ENCODE measurements at places on chromosomes 3 and 15.

- no peak for DNase-seq
Observed at GRCh38 chr3:162780313-162780712, 1283.7 kb downstream of the OTOL1 start.

DNA sequence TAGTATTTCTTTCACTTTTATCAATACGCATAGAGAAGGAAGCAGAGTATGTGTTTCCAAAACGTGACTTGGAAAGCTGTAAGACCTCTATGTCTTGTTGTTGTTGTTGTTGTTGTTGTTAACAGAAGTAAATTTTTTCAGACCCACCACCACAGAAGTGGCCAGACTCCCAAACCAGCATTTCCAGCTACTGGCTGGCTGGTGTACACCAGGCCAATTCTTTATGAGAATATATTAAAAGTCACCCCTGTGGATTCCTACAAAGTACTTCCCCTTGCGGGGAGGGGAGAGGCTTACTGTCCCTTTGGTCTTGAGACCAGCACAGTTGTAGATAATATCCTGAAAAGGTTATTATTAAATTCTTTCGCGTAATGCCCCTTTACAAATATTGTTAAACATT, 1.6 kb upstream of the FOXP1 start:
- no peak for DNase-seq

- DNase-seq, result peak; percentile 7
Observed at GRCh38 chr15:40985541-40986330, 32.5 kb downstream of the CHAC1 start.

- peak; percentile 96 for DNase-seq
Observed at GRCh38 chr3:120448756-120449155, 2.0 kb downstream of the FSTL1 start.

- peak; percentile 99 for DNase-seq
Observed at GRCh38 chr3:184568924-184569829, 7.6 kb downstream of the EPHB3 start.

- DNase-seq, result no peak
Observed at GRCh38 chr3:87968668-87969067, 90.1 kb downstream of the CGGBP1 start.

DNA sequence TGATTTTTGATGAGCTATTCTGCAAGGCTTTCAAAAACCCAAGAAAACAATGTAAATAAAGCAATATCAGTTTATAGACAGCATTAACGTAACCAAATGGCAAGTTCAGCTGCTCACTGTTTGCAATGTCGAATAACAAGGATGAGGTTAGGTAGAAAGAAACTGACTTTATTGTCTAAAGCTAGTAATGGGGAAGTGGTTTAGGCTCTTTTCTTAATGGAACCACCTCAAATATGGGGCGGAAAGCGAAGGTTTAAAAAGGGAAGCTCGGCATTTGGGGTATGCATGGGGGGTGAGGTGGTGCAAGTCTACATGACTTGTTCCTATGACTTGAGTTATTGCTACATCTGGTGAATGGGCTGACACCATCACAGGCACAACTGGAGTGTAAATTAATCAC, 1060.2 kb downstream of the NSUN3 start:
- no peak for DNase-seq

DNA sequence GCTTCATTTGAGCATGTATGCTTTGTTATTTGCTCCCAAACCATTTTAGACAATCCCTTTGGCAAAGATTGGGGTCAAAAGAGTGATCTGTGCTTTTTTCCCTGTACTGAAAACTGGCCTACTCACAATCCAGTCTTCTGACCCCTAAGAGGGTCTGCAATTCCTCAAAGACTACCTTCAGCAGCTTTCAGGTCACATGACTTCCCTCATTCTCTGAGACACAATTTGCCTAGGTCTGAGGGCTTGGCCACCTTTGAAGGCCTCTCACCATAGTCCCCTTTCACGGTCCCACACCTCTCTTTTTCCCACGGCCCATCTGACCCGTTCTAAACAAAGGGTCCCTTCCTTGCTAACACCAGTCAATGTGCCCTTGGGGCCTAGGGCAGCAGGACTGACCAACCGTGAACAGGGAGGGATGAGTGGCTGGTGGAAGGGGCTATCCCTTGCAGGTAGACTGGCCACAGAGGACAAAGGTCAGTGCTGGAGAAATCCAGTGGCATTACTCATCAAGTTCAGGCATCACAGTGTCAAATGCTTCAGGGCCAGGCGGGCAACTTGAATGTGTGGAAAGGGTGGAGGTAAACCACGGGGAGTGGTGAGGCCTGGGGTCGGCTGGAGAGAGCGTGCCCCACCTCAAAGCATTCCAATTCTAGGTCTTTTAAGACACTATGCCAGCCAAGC, 10.8 kb downstream of the RASL12 start:
- no peak for DNase-seq

DNA sequence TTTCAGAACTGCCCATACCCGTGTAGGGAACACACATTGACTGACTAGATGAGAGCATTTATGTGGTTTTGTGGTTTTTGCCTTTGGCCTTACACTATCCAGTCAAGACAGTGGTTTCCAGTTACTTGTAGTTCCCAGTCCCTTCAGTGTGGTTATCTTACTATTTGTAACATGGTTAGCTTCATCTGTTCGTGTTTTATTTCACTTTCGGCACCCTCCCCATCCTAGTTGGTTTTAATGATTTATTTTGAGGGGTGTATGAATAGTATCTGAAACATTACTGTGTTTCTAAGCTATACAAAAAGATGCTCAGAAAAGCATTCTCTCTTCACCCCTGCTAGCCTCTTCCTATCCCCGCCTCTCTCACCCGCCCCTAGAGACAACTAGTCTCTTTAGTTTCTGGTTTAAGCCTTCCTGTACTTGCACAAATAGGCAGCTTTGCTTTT, 14.1 kb downstream of the LYSMD4 start:
- DNase-seq, result peak; percentile 47

GRCh38 chr3:172170841-172171240, 131.5 kb downstream of the FNDC3B start:
- DNase-seq, result no peak

GRCh38 chr3:156978481-156978961, 152.4 kb downstream of the LEKR1 start:
- DNase-seq, result peak; percentile 12

DNA sequence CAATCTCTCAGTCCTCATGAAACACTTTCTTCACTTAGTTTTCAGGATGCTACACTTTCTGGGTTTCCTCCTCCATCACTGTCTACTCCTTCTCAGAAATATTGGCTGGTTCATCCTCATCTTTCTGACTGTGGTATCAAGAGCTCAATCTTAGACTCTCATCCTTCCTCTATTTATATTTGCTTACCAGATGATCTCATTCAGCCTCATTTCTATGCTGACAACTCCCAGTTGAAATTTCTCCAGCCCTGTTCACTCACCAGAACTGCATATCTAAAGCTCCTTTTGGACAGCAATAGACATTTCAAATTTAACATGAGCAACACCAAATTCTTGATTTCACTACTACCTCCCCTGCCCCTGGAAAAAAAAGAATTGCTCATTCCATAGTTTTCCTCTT, 48.0 kb upstream of the FBN1 start:
- peak; percentile 89 for DNase-seq

DNA sequence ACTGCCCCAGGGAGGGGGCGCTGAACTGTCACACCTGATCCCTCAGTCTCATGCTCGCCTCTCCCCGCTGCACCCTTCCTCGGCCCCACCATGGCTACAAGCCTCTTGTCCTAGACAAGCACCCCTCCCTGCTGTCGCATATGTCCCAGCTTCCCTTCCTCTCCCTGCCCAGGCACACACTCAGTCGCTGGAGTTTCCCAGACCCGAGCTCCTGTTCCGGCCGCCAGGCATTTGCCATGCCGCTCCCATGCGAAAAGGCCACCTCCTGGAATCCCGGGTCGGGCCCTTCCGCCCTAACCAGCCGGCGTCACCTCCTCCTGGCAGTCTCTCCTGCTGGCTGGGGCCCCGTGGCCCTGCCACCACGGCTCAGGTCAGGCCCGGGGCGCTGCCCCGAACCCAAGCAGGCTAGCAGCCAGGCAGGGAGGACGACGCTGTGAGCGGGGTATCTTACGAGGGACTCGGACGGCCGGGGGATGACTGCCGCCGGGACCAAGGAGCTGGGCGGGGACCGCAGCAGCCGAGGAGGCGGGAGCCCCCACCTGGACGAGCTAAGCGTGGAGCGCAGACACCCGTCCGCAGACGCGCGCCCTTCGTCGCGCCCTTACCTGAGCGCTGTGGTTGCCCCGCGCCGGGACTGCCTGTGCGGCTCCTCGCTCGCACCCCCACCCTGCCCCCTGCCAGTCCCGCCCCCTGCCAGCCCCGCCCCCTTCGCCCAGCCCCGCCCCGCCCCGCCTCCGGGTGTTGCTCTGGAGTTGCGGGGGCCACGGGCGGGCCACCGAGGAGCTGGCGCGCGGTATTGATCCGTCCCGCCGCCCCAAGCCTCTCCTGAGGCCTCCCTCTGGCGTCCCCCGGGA, at the start of gene ALS2CL:
TSS of gene ALS2CL (minus strand) at position 642 of the 854 bp plus-strand sequence. CDS start 4,239 bp downstream, outside the sequence.
- peak; percentile 43 for DNase-seq

GRCh38 chr15:69704229-69704628, 251.6 kb downstream of the RPLP1 start:
- peak; percentile 64 for DNase-seq

- DNase-seq, result peak; percentile 7
Observed at GRCh38 chr15:63772520-63772919, 61.2 kb downstream of the HERC1 start.

- DNase-seq, result no peak
Observed at GRCh38 chr15:26311710-26312236, 448.6 kb upstream of the ATP10A start.

GRCh38 chr3:43606284-43606683, 15.5 kb downstream of the ANO10 start:
- DNase-seq, result no peak

DNA sequence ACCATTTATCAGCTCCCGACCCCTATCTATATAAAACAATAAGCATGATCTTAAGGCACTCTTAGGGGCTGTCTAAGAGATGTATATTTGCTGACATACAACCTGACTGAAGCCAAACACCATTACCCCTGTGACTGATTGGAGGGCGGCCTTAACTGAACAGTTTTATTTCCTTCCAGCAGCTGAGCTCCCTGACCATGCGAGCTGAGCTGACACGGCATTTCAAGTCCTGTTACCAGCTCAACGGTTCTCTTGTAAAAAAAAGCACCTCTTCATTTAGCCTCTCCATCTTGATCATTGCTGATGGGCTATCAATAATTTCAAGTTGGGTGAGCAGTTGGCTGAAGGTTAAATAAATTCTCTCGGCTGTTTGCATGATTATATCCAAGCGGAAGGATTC, 33.4 kb upstream of the BNIP2 start:
- DNase-seq, result no peak

- DNase-seq, result no peak
Observed at GRCh38 chr3:50204804-50205412, at the start of gene SLC38A3. Gene SLC38A3, plus strand, starts transcription at chr3:50205271. Its CDS starts 8,929 bp downstream, at chr3:50214200.

- DNase-seq, result no peak
Observed at GRCh38 chr3:4501927-4502326, 8.8 kb downstream of the ITPR1 start.

- DNase-seq, result peak; percentile 74
Observed at GRCh38 chr15:56598991-56599390, 134.1 kb upstream of the MNS1 start.

DNA sequence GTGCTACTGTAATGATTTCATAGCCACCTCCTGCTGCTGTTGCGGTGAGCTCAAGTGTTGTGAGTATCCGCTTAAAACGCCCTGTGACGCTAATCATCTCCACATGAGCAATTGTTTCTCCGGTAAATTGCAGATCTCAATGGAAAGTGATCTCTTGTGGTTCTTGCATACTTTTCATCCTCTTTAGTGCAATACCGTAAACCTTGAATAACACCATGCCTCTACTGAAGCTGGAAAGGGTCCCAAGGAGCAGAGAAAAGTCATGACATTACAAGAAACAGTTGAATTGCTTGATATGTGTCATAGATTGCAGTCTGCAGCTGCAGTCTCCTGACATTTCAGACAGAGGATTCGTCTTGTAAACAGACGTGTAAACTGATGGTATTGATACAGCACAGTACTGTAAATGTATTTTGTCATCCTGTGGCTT, 6.0 kb upstream of the CEMIP start:
- DNase-seq, result peak; percentile 47

DNA sequence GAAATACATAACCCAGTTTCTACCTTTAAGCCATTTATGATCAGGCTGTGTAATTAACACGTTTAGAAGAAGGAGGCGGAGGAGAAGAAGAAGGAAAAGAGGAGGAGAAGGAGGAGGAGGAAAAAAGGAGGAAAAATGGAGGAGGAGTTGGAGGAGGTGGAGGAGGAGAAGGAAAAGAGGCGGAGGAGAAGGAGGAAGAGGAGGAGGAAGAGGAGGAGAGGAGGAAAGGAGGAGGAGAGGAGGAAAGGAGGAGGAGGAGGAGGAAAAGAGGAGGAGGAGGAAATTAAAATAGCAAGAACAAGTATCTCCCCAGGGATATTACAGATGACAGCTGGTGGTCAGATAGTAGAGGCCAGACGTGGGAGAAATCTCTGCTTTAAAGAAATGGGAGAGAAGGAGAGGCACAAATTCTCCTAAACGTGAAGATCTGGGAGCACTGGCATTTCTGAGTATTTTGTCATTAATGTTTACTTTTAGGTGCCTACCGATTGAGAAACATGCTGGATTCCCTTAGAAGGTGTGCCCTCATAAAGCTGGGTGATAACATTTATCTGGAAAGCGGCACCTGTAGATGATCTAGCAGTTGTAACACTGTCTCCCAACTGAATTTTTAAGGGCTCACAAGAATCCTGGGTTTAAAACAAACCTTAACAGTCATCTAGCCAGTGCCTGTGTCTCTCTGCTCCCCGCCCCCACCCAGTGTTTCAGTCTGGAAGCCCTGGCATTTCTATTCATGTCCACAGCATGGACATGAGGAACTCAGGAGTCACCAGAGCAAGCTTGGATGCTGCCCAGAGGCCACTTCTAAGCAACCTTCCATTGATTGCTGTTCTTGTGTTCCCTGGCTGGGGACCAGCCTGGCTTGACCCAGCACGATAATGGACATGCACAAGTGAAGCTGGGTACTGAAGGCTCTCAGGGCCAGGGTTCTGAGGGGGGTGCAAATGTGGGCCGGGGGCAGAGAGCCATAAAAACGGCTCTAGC, 75.2 kb downstream of the CHRNA7 start:
- no peak for DNase-seq

- no peak for DNase-seq
Observed at GRCh38 chr15:33029109-33029652, 165.3 kb downstream of the FMN1 start.
